ENCODE measurements at places on chromosomes 3 and 15.

GRCh38 chr15:70156671-70157271 is 59.1 kb upstream of the TLE3 start:
- DNase-seq = no peak

GRCh38 chr3:36480911-36481648 is 100.8 kb downstream of the STAC start:
- no peak for DNase-seq

DNA sequence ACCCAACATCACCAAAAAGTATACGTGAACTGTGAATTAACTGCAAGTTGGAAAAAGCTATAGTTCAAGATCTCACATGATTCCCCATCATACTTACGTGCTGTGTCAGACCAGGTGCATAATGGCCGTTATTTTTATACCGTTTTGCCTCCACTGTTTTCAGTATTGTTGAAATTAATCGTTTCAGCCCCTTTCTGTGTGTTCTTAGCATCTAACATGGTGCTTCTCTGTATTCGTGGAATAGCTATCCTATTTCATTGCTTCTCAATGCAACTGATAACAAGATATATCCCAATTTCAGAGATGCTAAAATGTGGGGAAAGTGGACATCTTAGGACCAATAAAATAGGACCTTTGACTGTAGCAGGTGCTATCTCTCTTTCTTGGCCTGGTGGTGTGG is 13.7 kb downstream of the CA12 start:
- no peak for DNase-seq

DNA sequence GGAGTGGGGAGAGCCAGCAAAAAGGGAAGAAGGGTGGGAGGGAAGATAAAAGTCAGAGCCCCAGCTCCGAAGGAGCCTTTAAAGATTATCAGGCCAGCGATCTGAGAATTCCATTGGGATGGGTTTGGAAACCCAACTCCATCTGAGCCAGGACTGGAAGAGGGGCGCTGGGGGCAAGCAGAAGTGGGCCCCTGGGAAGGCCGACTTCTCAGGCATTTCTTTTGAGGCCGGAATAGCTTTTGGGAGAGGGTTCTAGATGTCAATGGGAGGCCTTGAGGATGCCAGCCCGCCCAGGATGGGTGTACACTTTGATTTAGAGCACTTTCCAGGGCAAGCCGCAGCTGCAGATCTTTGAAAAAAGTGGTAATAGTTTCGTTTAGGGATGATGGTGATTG is 6.6 kb upstream of the SOX2 start:
- DNase-seq = no peak

DNA sequence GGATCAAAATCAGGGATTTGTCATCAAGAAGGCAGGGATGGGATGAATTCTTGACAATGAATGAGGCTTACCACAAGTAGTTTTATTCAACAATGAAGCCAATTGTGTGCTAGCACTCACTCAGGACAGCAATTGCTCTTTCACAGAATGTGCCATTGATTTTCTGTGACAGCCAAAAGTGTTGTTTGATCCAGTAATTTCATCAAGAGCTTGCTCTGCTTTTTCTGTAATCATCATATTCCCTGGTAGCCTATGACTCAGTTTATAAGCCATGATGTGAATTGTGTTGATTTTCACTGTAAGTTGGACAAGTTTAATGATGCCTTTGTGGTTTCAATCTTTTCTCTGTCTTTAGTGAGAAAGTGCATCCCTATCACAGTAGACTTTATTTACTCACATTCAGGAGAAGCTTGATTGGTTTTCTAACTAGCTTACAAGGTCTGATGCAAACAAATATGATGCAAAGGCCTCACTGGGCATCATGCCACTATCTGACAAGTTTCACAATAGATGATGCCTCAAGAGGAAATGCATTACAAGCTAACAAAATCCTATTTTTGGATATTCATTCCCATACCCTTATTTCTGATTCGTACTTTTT is 13.6 kb upstream of the CSRNP1 start:
- no peak for DNase-seq

GRCh38 chr15:58179206-58179605 is 41.0 kb downstream of the AQP9 start:
- no peak for DNase-seq

- no peak for DNase-seq
Observed at GRCh38 chr3:8657804-8658305, 13.3 kb upstream of the SSUH2 start.

DNA sequence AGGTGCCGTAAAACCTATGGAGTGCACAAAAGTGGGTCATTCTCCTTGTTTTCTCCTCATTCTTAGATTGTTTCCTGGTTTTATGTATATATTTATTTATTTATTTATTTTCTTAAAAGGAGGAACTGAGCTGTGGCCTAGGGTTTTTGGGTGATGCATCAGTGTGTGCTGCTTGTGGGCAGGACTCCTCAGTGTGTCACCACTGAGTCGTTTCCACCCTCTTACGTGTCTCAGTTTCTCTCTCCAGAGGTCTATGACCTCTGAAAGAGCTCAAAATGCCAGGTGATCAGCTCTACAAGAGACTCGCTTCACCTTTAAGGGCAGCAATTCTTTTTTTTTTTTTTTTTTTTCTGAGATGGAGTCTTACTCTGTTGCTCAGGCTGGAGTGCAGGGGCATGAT is 72.9 kb downstream of the CD200 start:
- DNase-seq = no peak

DNA sequence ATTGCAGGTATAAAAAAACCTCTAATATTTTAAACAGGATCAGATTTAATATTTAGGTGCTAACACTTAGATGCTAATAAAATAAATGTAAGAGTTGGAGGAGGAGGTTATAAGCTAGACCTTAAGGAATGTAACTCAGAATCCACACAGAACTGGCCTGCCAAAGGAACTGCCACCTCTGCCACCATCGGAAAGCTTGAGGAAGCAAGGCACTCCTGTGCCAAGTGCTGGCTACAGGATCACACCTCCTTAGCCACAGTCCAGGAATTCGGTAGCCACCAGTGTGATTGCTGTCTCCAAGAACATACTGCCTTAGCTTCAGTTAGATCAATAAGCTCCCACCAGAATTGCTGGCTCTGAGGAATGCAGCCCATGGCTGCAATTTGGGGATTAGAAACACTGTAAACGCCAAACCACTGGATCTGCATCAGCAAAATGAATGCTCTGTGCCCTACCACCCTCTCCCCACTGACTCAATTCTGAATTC is 58.0 kb downstream of the FRMD5 start:
- no peak for DNase-seq

- no peak for DNase-seq
Observed at GRCh38 chr3:149122721-149123578, 6.5 kb upstream of the HPS3 start.

DNA sequence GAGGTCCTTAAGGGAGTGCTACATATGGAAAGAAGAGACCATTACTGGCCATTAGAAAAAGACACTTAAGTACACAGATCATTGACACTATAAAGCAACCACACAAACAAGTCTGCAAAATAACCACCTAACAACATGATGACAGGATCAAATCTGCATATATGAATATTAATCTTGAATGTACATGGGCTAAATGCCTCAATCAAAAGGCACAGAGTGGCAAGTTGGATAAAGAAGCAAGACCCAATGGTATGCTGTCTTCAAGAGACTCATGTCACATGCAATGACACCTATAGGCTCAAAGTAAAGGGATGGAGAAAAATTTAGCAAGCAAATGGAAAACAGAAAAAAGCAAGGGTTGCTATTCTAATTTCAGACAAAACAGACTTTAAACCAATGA is 28.4 kb upstream of the CCNL1 start:
- no peak for DNase-seq

GRCh38 chr15:91924837-91925495 is 71.5 kb downstream of the SLCO3A1 start:
- no peak for DNase-seq

DNA sequence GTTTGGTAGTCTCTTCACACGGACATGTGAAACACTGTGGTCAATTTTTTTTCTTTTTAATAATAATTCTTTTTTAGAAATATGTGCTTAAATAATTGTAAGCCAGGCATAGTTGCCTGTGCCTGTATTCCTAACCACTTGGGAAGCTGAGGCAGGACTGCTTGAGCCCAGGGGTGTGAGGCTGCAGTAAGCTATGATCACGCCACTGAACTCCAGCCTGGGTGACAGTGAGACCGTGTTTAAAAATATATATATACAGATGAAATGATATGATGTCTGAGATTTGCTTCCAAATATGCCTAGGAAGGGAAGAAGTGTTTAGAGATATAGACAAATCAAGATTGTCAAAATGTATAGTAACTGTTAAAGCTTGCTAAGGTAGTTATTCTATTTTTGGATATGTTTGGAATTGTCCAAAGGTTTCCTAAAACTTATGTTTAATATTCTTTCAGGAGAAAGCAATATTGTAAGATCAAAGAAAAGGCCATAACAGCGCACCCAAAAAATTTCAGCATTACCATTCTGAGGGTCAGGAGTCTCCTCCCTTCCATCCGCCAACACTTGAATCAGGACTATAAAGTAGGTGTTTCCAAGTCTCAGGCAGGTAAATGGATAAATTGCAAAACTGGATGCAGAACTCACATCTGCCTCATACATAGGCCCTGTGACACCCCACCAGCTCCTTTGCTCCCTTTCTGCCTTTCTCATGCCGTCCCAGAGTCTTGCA is 532 bp upstream of the SELENOT start:
- DNase-seq = no peak

GRCh38 chr3:143119009-143119914 is at the start of gene CHST2:
Gene CHST2, plus strand, starts transcription at chr3:143119771. Its CDS starts 1,046 bp downstream, at chr3:143120817.
- peak; percentile 98 for DNase-seq

GRCh38 chr15:91992945-91993344 is 139.4 kb downstream of the SLCO3A1 start:
- no peak for DNase-seq

GRCh38 chr3:114600571-114600970 is 306.7 kb downstream of the TIGIT start:
- no peak for DNase-seq

GRCh38 chr3:126607214-126607908 is 47.6 kb downstream of the TXNRD3 start:
- DNase-seq = no peak

- peak; percentile 48 for DNase-seq
Observed at GRCh38 chr3:132210476-132211346, 106.5 kb upstream of the ACP3 start.

DNA sequence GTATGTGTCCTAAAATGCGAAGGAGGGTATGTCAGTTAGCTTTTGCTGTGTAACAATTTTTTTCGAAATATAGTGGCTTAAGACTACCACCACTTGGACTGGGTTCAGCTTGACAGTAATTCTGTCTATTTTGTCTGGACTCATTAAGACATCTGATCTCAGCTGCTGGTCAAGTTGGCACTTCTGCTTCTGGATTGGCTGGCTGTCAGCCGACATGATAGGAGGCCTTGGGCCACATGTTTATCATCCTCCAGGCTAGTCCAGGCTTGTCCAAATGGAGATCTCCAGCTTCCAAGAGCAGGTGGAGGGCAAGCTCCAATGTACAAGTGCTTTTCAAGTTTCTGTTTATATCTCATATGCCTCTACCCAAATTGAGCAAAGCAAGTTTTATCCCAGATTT is 95.9 kb downstream of the GALK2 start:
- no peak for DNase-seq

DNA sequence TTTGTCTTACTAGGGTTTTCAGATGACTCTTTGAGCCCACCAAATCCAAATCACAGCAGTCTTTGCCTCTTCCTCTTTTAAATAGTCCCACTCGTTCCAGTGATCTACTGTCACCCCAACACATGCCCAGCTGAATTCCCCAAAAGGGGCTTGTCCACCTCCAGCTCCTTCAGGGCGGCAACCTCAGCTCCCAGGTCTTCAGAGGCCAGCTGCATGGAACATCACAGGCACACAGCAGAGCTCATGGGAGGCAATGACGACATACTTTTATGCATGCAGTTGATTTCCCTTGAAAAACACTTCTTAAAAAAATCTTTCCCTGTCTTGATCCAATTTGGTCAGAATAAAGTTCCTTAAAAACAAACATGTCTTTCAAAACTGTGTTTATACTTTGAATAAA is 244.3 kb upstream of the NR2F2 start:
- no peak for DNase-seq

GRCh38 chr15:66212563-66212921 is 41.0 kb downstream of the MEGF11 start:
- DNase-seq = no peak

- DNase-seq = no peak
Observed at GRCh38 chr15:59678172-59678571, 10.9 kb downstream of the BNIP2 start.

DNA sequence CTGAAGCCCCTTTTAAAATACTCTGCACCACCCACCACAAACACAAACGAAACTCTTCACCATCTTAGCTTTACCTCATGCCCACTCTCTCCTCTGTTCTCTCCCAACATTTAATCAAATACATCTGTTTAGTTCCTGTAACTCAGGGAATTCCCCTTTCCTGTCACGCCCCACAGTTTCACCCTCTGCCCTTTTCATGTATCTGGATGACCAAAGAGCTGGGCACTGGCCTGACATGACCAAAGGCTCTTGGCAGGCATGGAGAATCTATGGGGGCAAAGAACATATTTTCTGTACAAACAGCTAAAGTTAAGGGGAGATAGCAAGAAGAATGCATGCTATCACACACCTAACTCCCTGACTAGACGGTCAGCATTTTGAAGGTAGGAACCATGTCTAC is 270.0 kb downstream of the TBL1XR1 start:
- no peak for DNase-seq

GRCh38 chr15:75360391-75360790 is 8.0 kb downstream of the MAN2C1 start:
- DNase-seq = no peak

GRCh38 chr3:141646760-141647561 is 91.1 kb upstream of the RNF7 start:
- DNase-seq = peak; percentile 60

GRCh38 chr15:57160823-57161560 is 215.3 kb upstream of the CGNL1 start:
- DNase-seq = no peak

DNA sequence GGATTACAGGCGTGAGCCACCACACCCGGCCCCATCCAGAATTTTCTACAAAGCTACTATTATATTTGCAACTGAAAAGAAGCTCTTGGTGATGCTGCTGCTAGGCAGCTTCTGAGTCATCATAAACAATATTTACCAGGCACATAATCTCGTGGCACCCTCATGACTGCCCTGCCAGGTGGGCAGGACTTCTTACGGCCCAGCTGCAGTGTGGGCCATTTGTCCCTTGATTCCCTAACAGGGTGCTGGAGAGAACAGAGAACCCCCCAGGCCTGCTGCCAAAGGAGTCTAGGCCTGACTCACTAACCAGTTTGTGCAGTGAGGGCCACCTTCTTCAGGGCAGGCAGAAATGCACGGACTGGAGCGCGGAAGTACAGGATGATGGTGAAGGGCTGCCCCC is 4.9 kb downstream of the EPB42 start:
- no peak for DNase-seq

- DNase-seq = no peak
Observed at GRCh38 chr3:191740712-191741111, 279.7 kb downstream of the PYDC2 start.

Data from D341Med (cell line).